ENCODE measurements at places on chromosomes 13 and 19.

- DNase-seq = no peak
These were observed 268.7 kb downstream of the DCT start for GRCh38 chr13:94210816-94211215.

DNA sequence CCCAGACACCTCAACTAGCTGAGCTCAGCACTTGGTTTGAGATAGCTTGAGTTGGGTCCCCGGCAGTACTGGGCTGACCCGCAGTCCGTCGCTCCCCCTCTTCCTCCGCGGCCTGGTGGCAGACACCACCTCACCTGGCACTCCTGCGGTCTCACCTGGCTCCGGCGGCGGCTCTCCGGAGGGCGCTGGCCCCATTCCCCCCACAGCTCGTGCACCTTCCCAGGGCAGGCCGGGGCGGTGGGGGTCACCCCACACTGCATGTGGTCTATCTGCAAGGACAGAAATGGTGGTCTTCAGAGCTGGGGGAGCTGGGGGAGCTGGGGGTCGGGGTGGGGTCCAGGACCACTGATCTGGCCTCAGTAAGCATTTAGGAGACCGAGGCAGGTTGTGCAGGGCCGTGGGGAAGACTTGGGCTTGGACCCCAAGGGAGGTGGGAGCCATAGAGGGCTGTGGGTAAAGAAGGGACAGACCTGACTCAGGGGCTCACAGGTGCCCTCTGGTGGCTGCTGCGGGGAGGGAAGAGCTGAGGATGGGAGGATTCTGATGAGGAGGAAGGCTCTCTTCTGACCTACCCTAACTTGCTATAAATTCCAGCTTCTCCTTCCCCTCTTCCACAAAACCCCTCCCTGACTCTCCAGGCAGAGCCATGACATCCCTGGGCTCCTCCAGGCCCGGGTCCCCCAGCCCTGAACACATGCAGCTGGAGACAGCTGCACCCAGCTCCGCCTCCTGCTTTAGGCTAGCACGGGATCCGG, 6.7 kb upstream of the PLIN4 start:
- DNase-seq = no peak

GRCh38 chr13:37905736-37906135, 36.2 kb upstream of the TRPC4 start:
- no peak for DNase-seq

DNA sequence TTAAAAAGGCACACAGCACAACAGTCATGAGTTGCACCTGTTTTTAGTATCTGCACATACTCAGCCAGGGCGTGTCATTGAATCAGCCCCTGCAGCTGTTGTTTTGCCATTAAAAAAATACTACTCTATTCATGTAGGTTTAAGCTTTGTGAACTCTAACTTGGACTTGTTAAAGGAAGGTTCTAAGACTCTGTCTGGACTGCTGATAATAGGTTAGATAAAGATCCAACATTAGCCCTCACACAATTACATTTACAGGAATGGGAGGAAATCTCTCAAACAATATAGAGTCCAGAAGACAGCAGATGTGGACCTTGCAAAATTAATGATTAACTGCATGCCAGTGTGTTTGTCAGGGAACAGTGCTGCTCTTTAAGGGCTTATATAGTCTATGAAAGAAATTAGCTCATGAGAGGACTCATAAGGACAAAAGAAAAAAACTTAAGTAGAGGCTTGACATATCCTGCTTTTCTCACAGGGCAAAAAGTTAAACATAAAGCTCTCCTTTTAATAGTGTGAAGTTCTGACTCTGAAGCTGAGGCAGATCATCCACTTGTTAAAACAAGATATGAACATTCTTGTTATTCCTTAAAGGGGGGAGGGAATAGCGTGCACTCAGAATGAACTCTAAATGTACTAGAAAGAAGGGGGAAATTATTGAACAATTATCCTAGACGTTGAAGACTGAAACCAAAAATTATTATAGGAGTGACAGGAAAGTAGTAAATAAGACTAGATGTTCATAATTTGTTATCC, 243.6 kb downstream of the NDFIP2 start:
- DNase-seq = no peak

- no peak for DNase-seq
These were observed 4.7 kb downstream of the IFT88 start for GRCh38 chr13:20571676-20572075.

DNA sequence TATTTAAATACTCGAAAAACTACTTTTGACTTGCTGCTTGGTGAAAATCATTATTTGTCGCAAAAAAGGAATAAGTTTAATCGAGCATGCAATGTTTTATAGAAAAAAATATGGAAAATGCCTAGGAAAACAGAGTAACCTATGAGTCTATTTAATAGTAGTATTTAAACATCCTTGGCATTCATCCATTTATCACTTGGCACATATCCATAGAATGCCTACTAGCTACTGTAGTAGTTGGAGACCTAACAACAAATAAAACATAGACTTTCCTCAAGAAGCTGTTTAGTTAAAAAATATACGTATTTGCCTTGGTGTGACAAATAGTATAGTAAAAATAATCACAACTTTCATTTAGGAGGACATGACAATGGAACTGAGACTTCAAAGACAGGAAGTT, 302.1 kb downstream of the DIAPH3 start:
- no peak for DNase-seq

DNA sequence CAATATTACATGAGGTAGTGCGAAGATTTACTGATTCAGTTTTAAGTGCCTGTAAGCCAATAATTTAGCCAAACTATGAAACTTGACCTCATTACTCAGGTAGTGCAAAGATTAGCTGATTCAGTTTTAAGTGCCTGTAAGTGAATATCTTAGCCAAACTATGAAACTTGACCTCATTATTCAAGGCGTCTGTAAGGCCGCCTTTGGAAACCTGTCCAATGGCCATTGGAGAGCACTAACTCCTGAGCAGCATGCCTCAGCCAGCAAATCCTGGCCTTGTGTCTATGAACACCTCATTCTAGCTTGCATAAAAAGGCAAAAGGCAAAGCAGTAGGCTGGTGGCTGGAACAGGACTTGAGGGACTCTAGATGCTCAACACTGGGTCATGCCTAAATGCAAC, 127.0 kb upstream of the GPR12 start:
- no peak for DNase-seq

Data from cortex of kidney (tissue), 1 donor.